ENCODE measurements at places on chromosomes 16 and 17.
A peak's percentile ranks its signal among the peaks of the same experiment; 100 is the strongest.

- no peak for DNase-seq
Measured at GRCh38 chr16:17357307-17358062, 113.3 kb downstream of the XYLT1 start.

GRCh38 chr16:52997922-52998321, 54.8 kb downstream of the CHD9NB start:
- no peak for DNase-seq

DNA sequence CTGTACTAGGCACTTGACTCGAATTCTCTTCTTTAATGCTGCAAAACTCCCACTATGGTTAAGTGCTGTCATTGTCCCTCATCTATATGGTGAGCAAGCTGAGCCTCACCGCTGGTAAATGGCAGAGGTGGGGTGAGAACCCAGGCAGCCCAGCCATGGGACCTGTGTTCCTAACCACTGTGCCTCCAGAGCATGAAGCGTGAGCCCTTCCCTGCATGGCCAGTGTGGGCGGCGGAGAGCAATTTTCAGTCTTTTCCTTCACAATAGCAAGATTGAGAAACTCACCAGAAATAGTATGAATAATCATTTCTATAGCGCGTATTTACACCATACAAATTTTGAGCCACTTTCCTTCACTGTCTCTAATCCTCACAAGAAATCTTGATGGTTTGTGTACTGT, 9.2 kb downstream of the BFAR start:
- no peak for DNase-seq

DNA sequence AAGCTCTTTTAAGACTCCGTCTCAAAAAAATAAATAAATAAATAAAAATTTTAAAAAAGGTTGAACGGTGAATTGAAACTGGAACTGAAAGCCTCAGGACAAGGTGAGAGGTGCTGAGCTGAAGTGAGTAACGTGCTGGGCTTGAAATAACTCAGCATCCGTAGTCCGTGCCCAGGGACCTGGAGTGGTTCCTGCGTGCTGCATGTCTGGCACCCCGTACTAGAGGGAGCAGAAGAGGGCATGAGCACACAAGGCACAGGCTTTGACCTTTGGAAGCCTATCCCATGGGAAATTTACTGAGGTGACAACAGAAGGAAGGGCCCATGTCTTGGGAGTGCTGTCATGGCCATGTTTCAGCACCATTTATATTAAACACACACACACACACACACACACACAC, 4.5 kb upstream of the MEIOB start:
- no peak for DNase-seq

DNA sequence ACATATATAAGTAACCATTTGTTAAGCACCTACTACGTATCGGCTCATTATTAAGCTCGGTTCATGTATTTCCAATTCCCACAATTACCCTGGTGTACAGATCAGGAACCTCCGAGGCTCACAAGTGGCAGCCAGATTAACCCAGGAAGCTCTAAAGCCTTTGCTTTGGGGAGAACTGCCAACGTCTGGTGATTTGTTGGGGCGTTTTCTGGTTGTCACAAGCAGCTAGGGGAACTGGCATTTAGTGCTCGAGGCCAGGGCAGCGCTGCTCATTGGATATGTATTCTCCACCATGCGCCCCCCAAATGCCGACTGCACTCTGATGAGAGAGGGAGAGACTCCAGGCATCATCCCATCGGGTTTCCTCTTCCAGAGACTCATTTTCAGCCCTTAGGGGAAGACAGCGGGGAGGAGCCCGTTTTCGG, 541 bp downstream of the ZNF18 start:
- peak; percentile 16 for DNase-seq

GRCh38 chr17:7323731-7324437, 5.3 kb downstream of the NEURL4 start:
- DNase-seq = peak; percentile 47

- DNase-seq = no peak
Measured at GRCh38 chr17:44322236-44322895, 2.3 kb downstream of the SLC25A39 start.

- DNase-seq = no peak
Measured at GRCh38 chr16:86573646-86574508, 4.5 kb upstream of the FOXL1 start.

DNA sequence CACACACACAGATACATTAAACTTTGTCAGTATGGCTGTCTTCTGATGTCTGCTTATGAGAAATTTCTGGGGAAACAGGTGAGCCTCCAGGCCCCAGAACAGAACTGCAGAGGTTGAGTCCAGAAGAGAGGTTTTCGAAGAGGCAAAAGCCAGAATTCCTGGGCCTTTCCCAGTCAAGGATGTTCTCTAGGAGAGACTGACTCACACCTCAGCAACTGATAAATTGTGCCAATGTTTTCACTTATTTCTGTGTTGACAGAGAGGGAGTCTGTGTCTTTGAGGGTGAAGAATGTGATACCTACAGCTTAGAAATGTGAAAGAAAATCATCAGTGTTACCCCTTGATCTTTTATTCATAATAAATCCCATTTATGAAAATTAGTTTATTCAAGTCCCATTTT, 30.3 kb downstream of the LDHD start:
- no peak for DNase-seq

- DNase-seq = no peak
Measured at GRCh38 chr17:56710986-56711385, 117.5 kb downstream of the NOG start.

GRCh38 chr16:27316038-27316680, 2.4 kb downstream of the IL4R start:
- no peak for DNase-seq

DNA sequence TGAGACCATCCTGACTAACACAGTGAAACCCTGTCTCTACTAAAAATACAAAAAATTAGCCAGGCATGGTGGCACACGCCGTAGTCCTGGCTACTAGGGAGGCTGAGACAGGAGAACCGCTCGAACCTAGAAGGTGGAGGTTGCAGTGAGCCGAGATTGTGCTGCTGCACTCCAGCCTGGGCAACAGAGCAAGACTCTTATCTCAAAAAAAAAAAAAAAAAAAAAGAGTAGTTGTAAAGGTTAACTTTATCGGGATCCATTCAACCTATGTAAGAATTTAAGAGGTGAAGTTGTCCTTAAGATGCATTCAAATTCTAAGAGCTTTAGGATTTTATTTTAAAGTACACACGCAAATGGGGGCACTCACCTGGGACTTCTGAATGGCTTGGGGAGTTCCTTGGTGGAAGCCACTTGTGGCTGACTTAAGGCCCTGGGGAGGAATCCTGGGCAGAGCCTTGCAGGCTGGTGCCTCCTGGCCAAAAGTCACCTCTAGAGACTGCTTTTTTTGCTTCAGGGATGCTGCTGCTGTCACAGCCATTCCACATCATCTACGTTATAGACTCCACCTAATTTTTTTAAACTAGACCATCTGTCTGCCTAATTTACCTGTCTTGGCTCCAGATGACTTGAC, 3.3 kb downstream of the CTCF start:
- DNase-seq = no peak

DNA sequence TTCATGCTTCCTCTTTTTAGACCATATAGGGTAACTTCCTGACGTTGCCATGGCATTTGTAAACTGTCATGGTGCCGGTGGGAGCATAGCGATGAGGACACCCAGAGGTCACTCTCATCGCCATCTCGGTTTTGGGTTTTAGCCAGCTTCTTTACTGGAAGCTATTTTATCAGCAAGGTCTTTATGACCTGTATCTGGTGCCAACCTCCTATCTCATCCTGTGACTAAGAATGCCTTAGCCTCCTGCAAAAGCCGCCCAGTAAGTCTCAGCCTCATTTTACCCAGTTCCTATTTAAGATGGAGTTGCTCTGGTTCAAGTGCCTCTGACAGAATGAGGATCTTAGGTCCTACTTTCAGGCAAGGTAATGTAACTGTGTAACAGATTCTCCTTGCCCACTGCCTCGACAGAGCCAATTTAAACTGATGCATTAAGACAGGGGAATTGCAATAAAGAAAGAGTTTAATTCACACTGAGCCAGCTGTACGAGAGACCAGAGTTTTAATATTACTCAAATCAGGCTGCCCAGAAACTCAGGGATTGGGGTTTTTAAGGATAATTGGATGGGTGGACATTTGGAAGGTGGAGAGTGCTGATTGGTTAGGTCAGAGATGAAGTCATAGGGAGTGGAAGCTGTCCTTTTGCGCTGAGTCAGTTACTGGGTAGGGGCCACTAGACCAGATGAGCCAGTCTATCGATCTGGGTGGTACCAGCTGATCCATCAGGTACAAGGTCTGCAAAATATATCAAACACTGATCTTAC, 59.9 kb upstream of the ATF7IP2 start:
- no peak for DNase-seq

GRCh38 chr16:89332243-89332901, 114.9 kb downstream of the ZNF778 start:
- no peak for DNase-seq

DNA sequence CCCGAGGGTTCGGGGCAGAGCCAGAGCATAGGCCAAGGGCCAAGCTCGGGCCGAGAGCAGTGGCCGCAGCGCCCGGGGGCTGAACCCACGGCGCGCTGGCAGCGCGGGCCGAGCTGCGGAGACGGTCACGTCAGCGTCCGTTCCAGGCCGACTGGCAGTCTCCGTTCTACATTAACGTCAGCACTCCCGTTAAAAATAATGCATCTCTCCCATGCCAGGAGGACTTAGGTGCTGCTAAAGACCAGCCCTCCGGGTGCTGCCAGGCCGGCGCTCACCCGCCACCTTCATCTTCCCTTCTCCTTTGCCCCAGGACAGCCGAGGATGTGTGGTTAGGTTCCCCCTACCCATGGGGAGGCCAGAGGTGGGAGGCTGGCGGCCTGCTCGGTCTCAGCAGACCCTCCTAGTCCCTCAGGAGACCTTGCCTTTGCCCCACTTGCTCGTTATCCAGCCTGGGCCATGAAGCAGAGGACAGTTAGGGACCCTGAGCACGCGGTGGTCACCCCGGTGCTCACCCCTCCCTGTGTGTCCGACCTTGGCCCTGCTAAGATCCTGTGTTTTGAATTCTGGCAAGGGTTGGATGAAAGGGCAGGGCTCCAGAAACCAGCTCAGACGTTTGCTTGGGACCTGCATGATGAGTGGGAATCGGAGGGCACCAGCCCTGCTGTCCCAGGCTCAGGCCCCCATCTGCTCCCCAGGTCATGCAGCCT, 572 bp downstream of the MPG start:
- DNase-seq = no peak

GRCh38 chr16:4373909-4374742, 2.5 kb downstream of the VASN start:
- DNase-seq = no peak

DNA sequence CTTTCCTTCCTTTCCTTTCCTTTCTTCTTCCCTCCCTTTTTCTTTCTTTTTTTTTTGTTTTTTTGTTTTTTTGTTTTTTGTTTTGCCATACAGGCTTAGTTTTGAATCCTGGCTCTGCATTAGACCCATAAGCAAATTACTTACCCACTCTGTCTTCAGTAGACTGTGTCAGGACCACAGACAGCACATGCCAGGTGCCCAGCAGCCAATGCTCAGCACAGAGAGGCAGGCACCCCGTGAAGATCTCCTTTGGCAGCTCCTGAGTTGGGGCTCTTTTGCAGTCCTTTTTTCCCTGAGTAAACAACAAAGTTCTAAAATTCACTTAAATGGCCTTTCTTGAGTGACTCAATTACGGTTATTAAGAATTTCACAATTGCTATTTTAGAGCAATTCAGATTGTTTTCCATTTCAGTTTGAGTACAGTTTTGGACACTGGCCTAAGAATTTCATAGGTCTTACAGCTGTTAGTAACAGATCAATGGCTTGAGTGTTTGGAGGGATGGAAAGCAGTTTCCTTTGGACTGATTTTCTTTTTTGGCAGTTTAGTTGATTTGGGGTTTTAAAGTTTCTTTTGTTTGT, 26.2 kb upstream of the SLC5A11 start:
- no peak for DNase-seq

- DNase-seq = peak; percentile 54
Measured at GRCh38 chr17:50297407-50297865, 23.2 kb downstream of the TMEM92 start.

DNA sequence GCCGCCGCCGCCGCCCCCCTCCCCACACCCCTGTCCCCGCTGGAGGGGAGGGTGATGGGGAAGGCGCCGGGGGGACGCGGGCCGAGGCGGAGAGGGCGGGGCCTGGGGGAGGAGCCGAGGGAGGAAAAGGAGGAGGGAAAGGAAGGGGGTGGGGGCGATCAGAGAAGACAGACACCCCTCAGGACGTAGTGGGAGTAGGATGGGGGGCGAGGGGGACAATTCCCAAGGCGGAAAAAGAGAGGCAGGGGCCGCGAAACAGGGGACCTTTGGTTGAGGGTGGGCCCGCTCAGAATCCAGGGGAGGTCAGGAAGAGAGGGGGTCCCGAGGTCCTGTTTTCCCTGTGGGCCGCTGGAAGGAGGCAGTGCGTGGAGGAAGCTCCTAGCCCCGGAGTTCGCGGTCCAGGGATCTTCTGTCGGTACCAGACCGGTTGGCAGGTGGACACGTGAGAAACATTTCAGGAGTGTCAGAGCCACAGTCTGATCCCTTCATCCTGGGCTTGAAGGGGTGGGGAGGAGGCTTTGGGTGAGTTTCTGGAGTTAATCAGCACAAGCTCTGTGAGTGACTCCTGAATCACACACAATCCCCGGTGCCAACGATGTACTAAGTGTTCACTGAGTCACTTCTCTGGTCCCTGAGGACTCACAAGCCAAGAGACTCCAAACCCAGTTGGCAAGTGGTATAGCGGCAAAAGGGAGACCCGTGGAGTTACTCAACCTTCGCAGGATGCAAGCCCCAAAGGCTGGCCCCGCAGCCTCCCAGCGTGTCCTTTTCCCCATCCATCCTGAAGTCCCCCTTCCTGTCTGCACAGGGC, at the start of gene XYLT1:
TSS of gene XYLT1 (minus strand) at position 53 of the 811 bp plus-strand sequence. CDS start 164 bp downstream, outside the sequence.
- DNase-seq = no peak

GRCh38 chr17:63634163-63634562, 11.9 kb downstream of the MAP3K3 start:
- no peak for DNase-seq

- no peak for DNase-seq
Measured at GRCh38 chr16:57622361-57623250, 5.8 kb upstream of the ADGRG1 start.
